ENCODE measurements at places on chromosomes 11 and 22. TPM values are rescaled to one million over a fixed set of nuclear protein-coding genes. Genes with fewer than 3 reads are reported as not detected.

The GAL gene
- not detected for total RNA-seq

The TMEM258 gene
- total RNA-seq = 96.6 TPM

The GRM5 gene
- 0.13 TPM for total RNA-seq

The MYRF gene
- total RNA-seq = 10.4 TPM

The USP2 gene
- 13.7 TPM for total RNA-seq

The DCDC1 gene
- 1.2 TPM for total RNA-seq

The NLRP14 gene
- 0.53 TPM for total RNA-seq

The TSSK2 gene
- not detected for total RNA-seq

The TYR gene
- not detected for total RNA-seq

The LRFN4 gene
- 14.5 TPM for total RNA-seq

The MYO18B gene
- total RNA-seq = not detected

The SORL1 gene
- total RNA-seq = 45.1 TPM
